Astrocyte of the cerebellum (primary cell): ENCODE measurements at places on chromosomes 3 and 15.
A peak's percentile ranks its signal among the peaks of the same experiment; 100 is the strongest.

DNA sequence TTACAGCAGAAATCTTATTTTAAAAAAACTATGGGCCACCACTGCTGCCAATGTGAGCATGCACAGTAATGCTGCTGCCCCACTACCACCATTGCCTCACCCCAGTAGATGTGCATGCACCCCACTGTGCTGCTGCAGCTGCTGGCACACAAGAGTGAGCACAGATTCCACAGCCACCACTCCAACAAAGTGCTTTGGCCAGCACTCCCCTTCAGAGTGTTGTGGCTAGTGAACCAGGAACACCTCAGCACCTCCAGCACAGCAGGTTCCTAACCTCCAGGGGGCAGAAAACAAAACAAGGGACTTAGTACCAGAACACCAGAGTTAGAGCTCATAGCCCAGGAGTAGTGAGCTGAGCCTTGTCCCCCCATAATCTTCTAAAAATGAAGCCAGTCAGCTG, 629.6 kb downstream of the PYDC2 start:
- peak; percentile 16 for DNase-seq

GRCh38 chr3:47536221-47536891, 22.8 kb upstream of the ELP6 start:
- DNase-seq, result no peak

- peak; percentile 86 for DNase-seq
Measured at GRCh38 chr3:190709351-190709773, 153.1 kb downstream of the GMNC start.

DNA sequence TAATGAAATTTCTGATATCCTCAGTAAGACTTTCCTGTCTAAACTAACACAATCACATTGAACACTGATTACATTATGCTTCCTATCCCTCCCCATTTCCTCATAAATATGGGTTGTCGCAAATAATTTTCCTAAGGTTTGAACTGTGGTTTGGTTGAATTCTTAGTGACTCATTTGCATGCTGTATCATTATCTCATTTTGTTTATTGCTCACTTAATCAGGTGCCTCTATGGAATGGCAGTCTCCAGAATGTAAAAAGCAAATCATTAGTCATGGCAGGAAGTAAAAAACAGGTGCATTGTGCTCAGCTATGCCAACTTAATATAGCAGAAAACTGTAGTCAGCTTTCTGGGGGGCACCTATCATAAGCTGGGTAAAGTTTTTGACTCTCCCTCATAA, 216.0 kb upstream of the ZBTB20 start:
- no peak for DNase-seq

DNA sequence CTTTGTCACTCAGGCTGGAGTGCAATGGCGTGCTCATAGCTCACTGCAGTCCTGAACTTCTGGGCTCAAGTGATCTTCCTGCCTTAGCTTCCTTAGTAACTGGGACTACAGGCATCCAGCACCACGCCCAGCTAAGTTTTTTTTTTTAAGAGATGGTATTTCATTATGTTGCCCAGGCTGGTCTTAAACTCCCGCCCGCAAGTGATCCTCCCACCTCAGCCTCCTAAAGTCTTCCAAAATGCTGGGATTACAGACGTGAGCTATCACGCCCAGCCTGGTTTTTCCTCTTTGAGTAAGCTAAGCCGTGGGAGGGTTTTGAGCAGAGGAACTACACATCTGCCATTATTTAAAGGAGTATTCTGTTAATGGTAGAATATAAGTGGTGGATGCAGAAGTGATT, 7.4 kb upstream of the LRRFIP2 start:
- no peak for DNase-seq

- no peak for DNase-seq
Measured at GRCh38 chr3:76753599-76753998, 286.3 kb upstream of the ROBO2 start.

- peak; percentile 28 for DNase-seq
Measured at GRCh38 chr3:112101916-112102315, 15.7 kb downstream of the C3orf52 start.

DNA sequence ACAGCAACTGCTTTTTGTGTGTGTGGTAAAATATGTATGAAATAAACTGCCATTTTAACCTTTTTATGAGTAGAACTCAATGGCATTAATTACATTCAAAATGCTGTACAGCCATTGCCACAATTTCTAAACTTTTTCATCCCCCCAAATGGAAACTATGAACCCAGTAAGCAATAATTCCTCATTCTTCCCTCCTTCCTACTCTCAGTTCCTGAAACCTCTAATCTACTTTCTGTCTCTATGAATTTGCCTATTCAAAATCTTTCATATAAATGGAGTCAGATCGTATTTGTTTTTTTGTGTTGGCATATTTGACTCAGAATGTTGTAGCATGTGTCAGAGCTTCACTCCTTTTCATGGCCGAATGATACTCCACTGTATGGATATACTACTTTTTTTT, 5.3 kb upstream of the BLM start:
- no peak for DNase-seq

DNA sequence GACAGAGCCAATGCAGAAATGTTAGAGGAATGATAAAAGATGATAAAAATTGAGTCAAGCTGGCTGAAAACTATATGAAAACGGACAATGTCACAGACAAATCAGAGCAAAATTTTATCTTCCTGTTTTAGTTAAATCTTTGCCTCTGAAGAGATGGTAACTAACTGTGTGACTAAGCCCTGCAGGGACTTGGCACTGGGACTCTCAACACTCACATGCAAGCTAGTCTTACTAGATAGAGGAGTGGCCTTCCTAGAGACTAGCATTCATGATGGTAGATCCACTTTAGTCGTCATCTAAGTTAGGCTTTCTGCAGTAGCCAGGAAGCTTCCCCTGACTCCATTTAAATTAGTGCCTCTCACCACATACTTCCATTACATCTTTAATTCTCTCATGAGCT, 4.1 kb downstream of the CCDC191 start:
- DNase-seq, result no peak

DNA sequence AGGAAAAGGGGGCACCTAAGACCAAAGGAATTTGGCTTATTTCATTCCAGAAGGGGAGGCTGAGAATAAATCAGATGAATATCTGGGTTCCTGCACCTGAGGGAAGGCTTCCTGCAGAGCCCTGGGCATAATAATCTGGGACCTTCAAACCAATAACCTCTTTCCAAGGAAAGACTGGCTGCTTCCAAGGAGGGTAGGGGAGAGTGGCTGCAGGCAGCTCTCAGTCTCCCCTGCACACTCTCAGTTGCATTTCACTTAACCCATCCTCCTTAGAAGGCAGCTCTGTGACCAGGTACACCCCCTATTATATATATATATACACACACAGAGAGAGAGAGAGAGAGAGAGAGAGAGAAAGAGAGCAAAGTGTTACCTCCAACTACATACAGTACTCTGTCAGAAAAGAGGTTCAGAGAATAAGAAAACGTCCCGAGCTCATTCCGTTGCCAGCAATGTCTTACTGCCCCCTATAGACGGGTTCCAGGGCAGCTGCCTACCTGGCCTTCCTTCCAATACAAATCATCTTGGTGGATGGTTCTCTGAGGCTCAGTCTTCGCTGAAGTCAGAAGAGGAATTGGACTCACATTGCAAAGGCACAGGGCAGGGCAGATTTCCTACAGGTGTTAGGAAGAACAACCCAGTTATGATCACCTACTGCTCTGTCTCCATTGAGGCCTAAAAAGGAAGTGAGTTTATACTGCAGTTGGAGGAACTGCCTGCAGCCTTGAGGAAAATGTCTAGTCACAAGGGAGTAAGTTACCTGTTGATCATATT, 26.1 kb downstream of the CAPN3 start:
- peak; percentile 5 for DNase-seq

GRCh38 chr3:162262129-162262528, 765.5 kb downstream of the OTOL1 start:
- no peak for DNase-seq

DNA sequence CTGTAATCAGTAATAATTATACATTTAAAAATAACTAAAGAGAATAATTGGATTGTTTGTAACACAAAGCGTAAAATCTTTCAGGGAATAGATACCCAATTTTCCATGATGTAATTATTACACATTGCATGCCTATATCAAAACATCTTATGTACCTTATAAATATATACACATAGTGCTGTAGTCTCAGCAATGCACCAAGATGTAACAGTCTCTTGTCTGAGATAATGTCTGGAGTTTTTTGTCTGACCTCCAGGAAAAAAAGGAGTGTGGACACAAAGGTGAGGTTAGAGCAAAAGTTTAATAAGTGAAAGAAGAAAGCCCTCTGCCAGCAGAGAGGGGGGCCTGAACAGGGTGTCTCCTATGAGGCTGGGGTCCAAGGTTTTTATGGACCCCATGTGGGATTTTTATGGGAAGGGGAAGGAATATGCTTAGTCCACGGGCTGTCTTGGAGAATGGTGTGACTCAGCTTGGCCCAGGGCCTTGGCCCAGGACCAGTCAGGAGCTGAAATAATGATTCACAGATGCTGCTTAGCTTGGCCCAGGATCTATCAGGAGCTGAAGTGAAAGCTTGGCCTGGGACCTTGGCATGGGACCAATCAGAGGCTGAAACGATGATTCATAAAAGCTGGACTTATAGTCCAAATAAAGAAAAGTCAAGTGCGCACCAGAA, 545.0 kb downstream of the ZPLD1 start:
- peak; percentile 99 for DNase-seq

DNA sequence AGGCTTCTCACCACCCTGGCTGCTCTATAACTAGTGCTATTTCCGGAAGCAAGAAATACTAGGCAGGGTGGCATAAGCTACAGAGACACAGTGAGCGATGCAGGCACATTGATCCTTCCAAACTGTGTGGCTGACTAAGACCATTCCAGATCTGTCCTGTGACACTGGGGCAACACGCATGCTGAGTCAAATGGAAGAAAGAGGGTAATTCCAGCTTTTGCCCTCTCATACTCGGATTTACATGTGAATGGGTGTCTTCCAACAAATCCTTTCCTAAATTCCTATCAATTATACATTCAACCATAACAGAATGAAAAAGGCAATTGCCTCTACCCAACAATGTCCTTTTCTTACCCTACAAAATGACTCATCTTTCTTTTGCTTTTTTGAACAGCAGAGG, 5.1 kb downstream of the FSIP1 start:
- DNase-seq, result no peak

GRCh38 chr3:40701016-40701588, 176.3 kb downstream of the ZNF621 start:
- no peak for DNase-seq

- no peak for DNase-seq
Measured at GRCh38 chr3:16257309-16257708, 7.4 kb downstream of the DPH3 start.

DNA sequence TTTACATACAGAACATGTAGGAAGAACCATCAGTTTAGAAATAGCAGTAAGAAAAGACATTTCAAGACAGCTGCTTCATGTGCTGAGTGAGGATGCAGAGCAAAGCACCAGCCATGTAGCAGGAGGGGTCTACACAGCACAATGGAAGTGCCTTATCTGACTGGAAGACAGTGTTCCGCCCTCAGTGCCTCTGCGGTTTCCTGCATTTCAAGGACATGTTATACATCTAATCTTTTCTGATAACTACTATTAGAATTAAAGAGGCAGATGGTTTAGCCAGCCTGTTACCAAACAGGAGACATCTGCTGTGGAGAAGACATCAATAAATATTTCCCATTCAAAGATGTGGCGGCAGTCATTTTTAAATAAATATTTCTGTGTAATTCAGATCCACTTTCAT, 10.6 kb downstream of the LSG1 start:
- no peak for DNase-seq
